ENCODE measurements at places on chromosomes 16 and 17. TPM values are rescaled to one million over a fixed set of nuclear protein-coding genes. Genes with fewer than 3 reads are reported as not detected.

KRTAP9-2 gene
- total RNA-seq: not detected

GRCh38 chr16:70659953-70660671 lies 13.8 kb downstream of the IL34 start:
- DNase-seq: no peak

GRCh38 chr16:57866529-57866918 lies 64.2 kb upstream of the KIFC3 start:
- no peak for DNase-seq

CES4A gene
- total RNA-seq: 0.11 TPM

DNA sequence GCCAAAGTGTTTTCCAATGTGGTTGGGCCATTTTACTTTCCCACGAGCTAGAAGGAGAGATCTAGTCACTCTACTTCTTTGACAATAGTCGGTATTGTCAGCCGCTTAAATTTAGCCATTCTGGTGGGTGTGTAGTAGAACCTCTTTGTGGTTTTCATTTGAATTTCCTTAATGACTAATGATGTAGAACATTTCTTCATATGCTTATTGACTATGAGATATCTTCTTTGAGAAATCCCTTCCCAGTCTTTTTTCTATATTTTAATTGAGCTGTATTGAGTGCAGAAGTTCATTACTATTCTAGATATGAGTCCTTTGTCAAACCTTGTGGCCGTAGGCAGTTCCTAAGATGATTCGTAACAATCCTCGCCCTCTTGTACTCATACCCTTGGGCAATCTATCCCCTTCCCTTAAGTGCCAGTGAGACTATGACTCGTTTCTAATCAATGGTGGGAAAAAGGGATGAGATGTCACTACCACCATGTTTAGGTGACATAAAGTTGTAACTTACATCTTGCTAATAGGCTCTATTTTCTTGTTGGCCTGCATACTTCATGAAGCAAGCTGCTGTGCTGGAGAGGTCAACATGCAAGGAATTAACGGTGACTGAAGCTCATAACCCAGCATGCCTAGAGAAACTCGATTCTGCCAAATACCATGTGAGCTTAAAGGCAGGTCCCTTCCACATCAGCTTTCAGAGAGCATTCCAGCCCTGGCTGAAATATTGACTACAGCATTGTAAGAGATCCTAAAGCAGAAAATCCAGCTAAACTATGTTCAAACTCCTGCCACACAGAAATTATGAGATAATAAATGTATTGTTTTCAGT lies 817.9 kb upstream of the SOX9 start:
- DNase-seq: no peak

DNA sequence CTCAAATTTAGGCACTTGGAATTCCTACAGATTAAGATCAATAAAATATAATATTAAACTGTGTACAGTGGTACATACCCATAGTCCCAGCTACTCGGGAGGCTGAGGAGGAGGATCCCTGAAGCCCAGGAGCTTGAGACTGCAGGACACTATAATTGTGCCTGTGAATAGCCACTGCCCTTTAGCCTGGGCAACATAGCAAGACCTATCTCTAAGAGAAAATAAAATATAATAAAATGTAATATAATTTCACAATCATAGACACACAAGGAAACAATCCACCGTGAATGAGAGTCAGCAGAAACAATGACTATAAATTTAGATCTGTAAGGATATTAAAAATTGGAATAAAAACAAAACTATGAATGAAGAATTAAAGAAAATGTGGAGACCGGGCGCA lies 10.0 kb upstream of the TNK1 start:
- DNase-seq: no peak

- no peak for DNase-seq
Measured at GRCh38 chr17:74513987-74514631, 17.2 kb downstream of the CD300LB start.

GRCh38 chr16:87145181-87146176 lies 171.7 kb downstream of the C16orf95 start:
- DNase-seq: no peak

DNA sequence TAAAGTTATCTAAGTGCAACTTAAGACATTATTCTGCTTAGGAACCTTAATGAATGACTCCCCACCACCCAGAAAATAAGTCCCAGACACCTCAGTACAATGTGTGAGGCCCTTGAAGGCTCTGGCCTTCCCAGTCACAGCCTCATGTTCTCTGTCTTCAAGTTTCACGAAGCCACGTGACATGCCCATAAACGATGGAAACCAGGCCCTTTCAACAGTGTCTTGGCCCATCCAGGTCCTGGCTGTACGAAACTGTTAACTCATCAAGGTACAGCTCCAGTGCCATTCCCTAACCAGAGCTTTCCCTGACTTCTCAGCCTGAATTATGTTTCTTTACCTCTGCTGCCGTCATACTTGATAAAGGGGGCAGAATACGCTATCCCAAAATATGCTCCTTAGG lies 69.0 kb downstream of the ARHGAP17 start:
- no peak for DNase-seq

- no peak for DNase-seq
Measured at GRCh38 chr17:7403043-7403726, 712 bp downstream of the TMEM256 start.

CENPT gene
- total RNA-seq: 220 TPM

GP2 gene
- total RNA-seq: 0.11 TPM

DNA sequence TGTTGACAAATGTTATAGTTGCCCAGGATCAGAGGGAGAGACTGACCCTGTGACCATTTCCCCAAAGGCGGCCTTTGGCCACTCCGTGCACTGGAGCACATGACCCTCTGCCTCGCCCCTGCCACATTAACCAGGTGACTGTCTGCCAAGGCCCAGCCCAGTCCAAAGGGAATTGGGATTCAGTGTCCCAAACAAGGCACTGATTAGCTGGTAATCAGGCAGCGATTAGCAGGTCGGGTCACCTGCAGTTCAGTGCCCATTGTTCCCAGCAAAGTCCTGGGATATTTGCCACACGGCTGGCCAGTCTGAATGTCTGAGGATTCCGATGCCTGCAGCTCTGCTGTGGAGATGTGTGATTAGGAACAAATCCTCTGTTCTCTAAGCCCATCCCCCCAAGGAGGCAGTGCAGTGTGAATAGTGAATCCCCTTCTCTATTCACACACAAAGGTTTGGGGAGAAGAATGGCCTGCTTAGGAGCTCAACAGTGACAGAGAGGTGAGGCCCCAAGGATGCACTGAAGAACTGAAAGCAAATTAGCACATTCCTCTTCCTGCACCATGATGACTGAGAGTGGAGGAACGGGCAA lies 123.1 kb upstream of the MAF start:
- DNase-seq: no peak

UNC45B gene
- not detected for total RNA-seq

DNA sequence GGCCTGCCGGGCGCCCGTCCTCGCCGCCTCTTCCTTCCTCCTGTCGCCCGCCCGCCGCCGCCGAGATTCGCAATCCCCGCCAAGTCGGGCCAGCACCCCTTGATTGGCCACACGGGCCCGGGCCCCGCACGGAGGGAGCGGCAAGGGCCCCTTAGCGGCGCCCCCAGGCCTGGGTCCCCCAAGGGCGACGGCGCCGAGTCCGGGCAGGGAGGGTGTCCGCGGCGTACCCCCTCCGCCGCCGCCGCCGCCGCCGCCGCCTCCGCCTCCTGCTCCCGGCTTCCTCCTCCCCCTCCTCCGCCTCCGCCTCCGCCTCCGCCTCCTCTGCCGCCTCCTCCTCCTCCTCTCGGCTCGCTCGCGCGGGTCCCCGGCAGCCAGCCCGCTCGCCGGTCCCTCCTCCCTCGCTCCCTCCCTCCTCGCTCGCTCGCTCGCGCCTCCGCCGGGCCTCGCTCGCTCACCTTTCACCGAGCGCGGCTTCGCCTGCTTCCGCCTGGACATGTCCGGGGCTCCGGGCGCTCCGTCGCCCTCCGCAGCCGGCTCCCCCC lies 561 bp downstream of the ZNF423 start:
- no peak for DNase-seq

GRCh38 chr17:48113201-48113676 lies 5.7 kb downstream of the SNX11 start:
- DNase-seq: no peak

GRCh38 chr16:72247821-72248253 lies 75.9 kb upstream of the PMFBP1 start:
- no peak for DNase-seq

DNA sequence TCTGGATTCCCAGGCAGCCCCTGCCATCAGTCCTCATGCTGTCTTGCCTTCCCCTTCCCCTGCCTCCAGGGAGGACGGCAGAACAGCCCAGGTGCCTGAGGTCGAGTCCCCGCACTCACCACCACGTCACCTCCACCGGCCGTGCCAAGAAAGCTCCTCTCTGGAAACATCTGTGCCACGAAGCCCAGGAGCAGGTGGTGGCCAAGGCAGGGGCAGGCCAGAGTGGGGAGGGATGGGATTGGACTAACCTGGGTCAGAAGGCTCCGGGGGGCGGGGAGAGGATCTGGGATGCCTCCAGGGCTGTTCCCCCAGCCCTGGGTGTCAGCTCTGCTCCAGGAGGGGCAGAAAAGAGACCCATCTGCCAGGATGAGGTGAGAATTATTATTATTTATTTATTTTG lies 7.4 kb upstream of the DPEP1 start:
- DNase-seq: no peak

- no peak for DNase-seq
Measured at GRCh38 chr17:42133461-42134041, 10.9 kb downstream of the HSPB9 start.

DNA sequence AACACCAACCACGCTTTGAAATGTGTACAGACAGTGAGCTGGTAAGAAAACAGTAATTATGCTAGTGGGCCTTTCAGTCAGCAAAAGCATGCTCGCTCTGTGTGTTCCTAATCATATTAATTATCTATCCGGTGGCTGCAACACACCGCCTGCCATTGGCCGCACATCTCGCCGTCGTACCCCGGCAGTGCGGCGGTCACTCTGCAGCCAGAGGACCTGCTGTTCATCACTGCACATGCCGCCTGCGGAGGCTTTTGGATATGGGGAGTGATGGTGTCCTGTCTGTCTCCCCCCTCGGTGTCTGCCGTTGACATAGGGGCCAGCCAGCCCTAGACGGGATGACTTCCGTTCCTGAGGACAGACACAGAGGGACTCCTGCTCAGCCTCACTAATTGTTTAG lies 68.5 kb downstream of the RPA1 start:
- no peak for DNase-seq

- DNase-seq: no peak
Measured at GRCh38 chr16:8026450-8026849, 563.9 kb downstream of the TMEM114 start.

DNA sequence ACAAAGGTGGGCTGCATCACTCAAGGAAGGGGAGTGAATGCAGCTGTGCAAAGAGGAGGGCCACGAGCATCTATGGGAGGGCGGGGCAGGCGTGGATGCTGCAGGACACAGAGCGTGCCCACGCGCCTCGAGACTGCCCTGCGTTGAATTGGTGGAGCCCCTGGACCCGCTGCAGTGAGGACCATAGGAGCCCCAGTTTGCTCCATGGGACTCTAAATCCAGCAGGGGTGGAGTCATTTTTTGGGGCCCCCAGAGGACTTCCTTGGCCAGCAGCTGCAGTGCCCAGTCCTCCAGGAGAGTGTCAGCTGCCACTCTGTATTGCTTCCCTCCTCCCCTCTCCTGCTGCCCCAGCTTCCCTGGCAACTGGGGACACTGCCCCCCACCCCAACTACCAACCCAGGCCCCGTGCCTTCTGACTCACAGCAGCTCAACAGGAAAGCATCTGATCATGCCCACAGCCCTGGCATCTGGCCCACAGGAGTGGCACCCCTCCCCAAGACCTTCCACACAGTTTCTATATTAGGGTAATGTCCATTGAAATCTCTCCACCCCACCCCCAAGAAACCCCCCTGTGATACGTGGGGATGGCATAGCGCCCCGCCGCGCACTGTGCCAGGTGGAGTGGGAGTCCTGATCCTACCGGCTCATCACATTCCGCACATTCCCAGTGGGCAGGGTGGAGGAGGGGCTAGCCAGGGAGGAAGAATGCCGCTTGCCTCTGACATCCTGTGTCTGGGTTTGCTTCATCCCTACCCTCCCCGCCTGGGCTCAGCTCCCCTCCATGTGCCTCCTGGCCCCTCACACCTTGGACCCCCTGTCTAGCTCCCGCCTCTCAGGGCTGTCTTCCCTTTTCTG lies 27.8 kb upstream of the ITGA3 start:
- DNase-seq: no peak

DNA sequence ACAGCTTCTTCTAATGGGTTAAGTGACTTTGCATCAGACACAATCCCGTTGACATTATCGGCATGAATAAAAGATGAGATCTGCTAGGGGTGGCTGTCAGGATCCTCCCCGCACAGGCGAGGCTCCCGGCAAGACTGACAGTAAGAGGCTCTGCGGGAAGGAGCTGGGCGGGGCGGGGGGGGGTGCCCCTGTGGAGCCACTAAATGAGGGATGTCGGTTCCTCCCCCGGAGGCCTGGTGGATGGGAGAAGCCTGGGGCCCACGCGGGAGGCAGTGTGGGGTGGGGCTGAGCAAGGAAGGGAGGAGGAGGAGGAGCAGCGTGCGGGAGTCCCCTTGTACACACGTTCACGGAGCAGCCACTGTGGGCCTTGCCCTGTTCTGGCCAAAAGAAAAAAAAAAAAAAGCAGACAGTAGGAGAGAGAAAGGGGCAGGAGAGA lies 190.9 kb upstream of the GSE1 start:
- DNase-seq: no peak

GRCh38 chr16:79790854-79791253 lies 190.3 kb upstream of the MAF start:
- DNase-seq: no peak

DNA sequence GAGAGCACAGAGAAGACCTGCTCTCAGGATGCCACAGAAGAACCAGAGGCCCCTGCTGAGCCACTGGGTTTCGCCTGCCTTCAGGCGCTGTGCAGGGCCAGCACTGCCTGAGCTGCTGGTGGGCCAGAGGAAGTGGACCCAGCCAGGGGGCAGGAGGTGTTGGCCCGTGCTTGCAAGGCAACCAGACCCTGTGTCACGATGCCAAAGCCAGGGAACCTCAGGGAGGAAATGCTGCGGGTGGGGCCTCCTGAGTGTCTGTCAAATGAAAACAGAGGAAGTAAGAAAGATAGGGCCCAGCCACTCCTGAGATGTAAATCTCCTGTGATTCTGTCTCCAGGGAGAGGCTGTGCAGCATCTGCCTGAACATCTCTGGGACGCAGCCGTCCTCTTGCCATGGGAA lies 58.1 kb upstream of the ADORA2B start:
- DNase-seq: no peak

SNAI3 gene
- total RNA-seq: not detected

GRCh38 chr17:46122486-46122871 lies 70.8 kb downstream of the KANSL1 start:
- no peak for DNase-seq
